Suprapubic skin (tissue), 4 donors: ENCODE measurements at places on chromosomes 2 and 18.
A peak's percentile ranks its signal among the peaks of the same experiment; 100 is the strongest.

DNA sequence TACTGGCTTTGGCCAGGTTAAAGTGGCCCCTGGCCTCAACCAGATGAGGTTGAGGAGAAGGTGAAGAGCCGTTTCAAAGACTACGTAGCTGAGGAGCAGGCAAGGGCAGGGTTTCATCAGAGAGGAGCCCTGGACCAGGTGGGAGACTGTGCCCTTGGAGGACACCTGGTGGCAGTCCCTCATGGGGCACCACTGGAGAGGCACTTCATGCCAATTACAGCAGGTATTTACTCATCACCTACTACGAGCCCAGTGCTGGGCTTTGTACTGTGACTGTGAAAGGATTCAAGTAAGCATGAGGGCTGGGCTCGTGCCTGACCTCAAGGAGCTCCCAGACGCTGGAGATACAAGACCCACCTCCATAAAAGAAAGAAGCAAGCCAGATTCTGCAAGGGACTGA, 37.6 kb downstream of the SMAD7 start:
- no peaks in the 10 kb centered on the region for H3K27me3 ChIP-seq
- no peaks in the 10 kb centered on the region for H3K4me1 ChIP-seq
- no peak overlapping the region for H3K4me3 ChIP-seq

- H3K4me1 ChIP-seq, result peaks cover 28% of the 10 kb centered on the region
- H3K4me3 ChIP-seq, result no peak overlapping the region
- no peaks in the 10 kb centered on the region for H3K36me3 ChIP-seq
- no peak overlapping the region for H3K27ac ChIP-seq
- no peak for DNase-seq
Measured at GRCh38 chr2:27911458-27912210, 21.1 kb downstream of the BABAM2 start.

- H3K27me3 ChIP-seq, result no peaks in the 10 kb centered on the region
- peak; percentile 82 for DNase-seq
- H3K27ac ChIP-seq, result peak overlapping the region; percentile 98
- peaks cover 30% of the 10 kb centered on the region for H3K4me1 ChIP-seq
- peak overlapping the region; percentile 95 for H3K4me3 ChIP-seq
Measured at GRCh38 chr18:9475643-9476591, 604 bp downstream of the RALBP1 start.

DNA sequence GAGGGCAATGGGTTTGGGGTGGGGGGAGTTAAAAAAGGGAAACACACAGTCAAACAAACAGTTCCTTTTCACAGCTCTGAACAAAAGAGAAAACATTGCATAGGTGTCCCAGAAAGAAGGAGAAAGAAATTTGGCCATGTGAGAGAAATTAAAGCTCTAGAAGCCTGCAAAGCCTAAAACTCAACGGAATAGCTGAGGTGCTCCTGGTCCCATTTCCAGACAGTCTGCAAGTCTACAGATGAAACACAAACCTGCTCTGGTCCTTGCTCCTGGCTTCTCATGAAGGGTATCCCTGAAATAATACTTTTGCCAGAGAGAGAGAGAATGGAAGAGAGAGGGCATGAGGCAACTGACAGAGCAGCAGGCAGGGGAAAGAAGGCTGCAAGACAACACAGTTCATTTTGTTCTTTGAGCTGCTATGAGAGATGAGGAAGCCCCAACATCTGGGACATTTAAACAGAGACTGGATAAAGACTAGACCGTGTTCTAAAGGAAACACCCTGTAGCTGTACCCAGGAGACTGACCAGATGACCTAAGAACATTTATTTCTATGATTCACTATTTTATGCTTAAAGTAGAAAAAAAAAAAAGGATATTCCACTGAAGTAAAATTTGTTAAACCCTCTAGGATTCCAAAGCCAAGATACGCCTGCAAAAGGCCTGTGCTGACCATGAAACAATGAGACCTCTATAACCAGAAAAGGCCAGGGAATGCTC, 57.3 kb upstream of the CYP26B1 start:
- H3K27me3 ChIP-seq, result no peaks in the 10 kb centered on the region
- no peak overlapping the region for H3K27ac ChIP-seq
- no peaks in the 10 kb centered on the region for H3K36me3 ChIP-seq
- no peak overlapping the region for H3K4me3 ChIP-seq

DNA sequence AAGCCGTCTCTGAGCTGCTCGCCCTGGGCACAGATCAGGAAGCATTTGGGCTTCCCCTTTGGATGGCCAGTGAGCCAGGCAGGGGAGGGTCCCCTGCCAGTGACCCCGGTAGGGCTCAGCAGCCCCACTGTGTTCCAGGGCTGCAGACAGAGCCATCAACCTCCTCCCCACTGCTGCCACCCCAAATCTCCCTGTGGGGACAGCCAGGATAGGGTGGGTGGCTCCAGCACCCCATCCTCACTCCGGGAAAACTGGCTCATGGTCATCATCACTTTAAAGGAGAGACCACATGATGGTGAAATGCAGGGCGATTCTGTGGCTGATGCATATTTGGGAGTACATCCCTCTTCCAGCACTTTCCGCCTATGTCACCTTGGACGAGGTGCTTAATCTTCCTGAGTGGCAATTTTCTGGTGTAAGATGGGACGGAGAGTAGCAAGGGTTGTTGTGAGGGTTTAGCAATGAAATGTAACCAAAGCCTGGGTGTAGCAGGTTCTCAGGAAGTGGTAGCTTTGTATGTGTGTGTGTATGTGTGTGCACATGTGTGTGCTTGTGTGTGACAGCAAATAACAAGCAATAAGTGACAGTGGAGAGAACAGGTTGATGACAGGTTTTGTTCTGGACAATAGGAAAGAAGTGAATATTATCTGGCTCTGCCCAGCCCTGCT, 61.8 kb downstream of the ACAA2 start:
- no peaks in the 10 kb centered on the region for H3K4me1 ChIP-seq
- DNase-seq, result peak; percentile 56
- H3K27ac ChIP-seq, result no peak overlapping the region
- no peak overlapping the region for H3K4me3 ChIP-seq

DNA sequence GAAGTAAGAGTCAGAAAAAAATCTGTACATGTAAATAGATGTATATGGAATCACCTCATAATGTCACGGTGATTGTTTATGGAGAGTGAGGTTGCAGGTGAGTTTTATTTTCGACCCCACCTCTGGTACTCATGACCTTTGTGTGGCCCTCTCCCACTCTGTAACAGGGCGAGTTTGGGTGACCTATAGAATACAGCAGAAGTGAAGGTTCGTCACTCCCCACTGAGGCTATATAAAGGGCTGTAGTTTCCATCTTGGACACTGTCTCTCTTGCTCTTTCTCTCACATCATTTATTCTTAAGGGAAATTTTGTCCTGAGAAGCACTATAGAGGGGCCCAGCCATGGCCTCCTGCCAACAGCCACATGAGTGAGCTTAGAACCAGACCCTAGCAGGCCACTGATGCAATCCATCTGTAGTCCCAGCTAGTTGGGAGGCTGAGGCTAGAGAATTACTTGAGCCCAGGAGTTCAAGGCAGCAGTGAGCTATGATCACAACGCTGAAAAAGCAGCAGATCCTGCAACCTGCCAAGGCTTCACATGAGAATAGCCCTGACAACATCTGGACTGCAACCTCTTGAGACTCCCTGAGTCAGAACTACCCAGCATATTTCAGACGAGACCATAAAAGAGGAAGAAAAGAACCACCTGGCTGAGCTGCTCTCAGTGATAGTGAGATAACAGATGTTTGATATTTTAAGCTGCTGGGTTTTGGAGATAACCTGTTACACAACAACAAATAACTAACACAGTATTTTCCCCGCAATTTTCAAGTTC, 74.3 kb upstream of the SLC1A4 start:
- no peak overlapping the region for H3K4me3 ChIP-seq
- no peak overlapping the region for H3K27ac ChIP-seq
- DNase-seq, result no peak
- no peaks in the 10 kb centered on the region for H3K27me3 ChIP-seq
- no peaks in the 10 kb centered on the region for H3K36me3 ChIP-seq
- H3K4me1 ChIP-seq, result peaks cover 7% of the 10 kb centered on the region
